Prostate gland (tissue), 2 donors: ENCODE measurements at places on chromosomes 1 and 21.

DNA sequence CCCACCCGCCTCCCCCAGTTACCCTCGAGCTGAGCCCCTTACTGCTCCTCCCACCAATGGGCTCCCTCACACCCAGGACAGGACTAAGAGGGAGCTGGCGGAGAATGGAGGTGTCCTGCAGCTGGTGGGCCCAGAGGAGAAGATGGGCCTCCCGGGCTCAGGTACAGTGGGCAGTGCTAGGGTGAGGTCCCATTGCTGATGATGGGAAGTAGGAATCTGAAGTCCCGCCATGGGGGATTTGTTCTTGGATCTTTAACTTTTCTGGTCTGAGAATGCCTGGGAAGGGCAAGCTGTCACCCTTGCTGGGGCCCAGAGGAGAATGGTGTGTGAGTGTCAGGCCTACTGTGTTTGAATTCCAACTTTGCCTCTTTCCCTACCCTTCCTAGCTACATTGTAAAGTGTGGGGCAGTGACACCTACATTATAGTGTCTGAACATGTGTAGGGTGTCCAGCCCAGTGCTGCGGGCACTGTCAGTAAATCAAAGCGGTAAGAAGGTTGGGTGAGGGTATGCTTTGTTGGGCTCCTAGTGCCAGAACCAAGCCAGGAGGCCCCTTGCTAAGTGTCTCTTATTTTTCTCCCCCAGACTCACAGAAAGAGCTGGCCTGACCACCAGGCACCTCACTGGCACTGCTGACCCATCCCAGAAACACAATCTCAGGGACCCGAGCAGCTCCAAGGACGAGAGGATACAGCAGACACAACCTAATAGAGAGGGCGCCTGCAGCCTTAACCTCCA is 44.7 kb downstream of the YARS1 start:
- DNase-seq: no peak

DNA sequence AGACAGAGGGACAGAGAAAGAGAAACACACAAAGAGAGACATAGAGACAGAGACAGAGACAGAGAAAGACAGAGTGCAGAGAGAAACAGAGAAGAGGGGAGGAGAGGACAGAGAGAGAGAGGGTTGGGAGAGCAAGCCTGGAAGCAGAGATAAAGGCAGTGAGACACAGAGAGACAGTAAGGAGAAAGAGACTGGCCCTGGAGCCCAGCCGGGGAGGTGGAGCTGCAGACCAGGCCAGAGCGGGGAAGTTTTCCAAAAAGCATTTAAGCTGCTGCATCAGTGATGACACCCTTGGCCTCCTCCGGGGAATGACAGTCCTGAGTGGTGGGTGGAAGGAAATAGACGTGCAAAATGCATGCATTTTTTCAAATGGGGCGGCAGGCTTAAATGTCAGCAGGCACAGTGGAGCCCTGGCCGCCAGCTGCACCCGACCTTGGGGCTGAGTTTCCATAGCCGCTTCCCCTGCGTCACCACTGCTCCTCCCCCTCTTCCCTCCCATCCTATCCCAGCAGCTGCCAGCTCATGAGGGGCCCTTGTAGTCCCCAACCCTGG is 95.4 kb upstream of the KLHDC7A start:
- no peak for DNase-seq

DNA sequence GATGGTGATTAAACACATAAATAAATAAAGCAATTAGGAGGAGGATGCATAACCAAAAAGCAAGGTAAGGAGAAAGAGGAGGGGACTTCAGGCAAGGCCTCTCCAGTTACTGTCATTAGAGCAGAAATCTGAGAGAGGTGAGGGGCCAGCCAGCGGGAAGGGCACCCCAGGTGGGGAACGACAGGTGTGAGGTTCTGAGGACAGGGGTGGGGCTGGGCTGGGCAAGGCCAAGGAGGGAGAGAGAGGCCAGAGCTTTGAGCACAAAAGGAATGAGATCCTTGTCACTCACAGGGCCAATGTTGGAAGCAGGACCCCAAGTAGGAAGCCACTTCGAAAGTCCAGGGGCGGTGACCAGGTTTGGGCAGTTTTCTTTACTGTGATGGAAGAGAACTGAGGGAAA is 182.2 kb upstream of the RAB4A start:
- DNase-seq: no peak

GRCh38 chr1:196423612-196424011 is 184.6 kb downstream of the KCNT2 start:
- DNase-seq: no peak

GRCh38 chr1:7827126-7827955 is 25.5 kb downstream of the UTS2 start:
- DNase-seq: no peak

DNA sequence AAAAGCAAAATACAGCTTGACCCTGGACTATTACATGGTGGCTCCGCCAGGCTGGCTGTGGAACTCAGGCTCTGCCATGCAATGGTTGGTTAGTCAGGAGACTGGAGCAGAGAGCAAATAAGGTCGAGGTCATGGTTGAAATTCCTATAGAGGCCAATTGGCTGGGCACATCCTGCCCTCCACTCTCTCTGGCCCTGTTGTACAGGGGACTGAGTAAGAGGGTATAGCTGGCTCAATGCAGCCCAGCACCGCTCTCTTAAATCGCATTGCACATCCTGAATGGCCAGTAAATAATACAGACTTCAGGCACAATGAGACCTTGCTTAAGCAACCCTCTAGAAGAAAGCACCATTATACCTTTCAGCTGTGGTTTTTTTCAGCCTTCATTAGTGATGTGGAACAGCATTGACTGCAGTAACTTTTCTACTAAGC is 59.3 kb upstream of the PPP2R5A start:
- no peak for DNase-seq

DNA sequence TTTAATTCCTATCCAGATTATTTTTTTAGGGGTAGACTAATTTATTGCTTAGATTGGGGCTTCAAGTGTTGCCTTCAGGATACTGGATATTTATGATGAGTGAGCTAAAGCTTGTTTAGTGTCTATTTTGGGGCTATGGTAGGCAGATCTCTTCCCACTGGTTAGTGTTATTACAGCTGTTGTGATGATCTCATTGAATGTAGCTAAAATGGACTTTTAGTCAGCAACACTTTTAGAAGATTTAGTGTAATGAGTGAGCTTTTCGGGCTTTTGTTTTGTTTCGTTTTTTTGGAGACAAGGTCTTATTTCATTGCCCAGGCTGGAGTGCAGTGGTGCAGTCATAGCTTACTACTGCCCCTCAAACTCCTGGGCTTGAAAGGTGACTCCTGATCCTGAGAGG is 14.2 kb downstream of the THRAP3 start:
- DNase-seq: no peak
